ENCODE measurements at places on chromosomes 7 and 10.

DNA sequence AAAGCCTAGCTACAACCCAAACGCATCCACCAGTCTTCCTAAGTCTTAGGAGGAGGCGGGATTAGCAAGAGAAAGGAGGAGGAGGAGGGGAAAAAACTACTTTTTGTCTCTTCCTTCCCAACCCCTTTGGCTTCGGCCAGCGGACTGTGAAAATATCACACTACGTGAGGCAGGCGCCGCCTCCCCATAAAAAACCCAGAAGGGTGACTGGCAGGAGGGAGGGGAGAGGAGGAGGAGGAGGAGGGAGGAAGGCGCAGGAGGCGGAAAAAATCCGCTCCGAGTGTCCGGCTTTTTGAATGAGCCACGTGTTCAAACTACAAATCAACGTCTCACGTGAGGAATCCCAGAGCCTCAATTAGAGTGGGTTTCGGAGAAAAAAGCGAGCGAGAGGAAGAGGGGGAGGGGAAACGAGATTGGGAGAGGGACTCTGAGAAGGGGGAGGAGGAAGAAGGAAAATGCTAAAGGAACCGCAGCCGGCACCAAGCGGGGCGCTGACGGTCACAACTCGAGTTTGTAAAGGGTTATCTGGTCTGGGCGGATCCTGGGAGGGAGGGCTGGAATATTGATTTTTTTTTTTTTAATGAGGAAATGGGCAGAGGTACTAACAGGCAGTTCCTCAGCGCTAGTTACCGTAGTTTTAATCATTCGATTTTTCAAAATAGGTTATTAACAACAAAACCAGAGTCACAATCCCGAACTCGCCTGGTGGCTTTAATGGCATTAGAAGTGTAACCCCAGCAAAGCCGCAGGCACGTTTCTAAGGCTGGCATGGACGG lies at the start of gene IGF2BP3:
Gene IGF2BP3, minus strand, starts transcription at position 162 of the 776 bp plus-strand sequence. CDS start 381 bp downstream, outside the sequence.
- no peak for DNase-seq

GRCh38 chr10:106446920-106447319 lies 717.6 kb downstream of the SORCS1 start:
- no peak for DNase-seq

GRCh38 chr7:674454-675410 lies 51.8 kb upstream of the DNAAF5 start:
- no peak for DNase-seq

- no peak for DNase-seq
These were observed 7.2 kb downstream of the GCC1 start for GRCh38 chr7:127578036-127578684.

- DNase-seq, result no peak
These were observed 170.8 kb downstream of the ARHGAP12 start for GRCh38 chr10:31757831-31758230.

GRCh38 chr10:125043841-125044658 lies 102.1 kb downstream of the ZRANB1 start:
- DNase-seq, result no peak

GRCh38 chr10:62911210-62911963 lies 95.2 kb upstream of the EGR2 start:
- DNase-seq, result no peak

GRCh38 chr7:150999497-151000230 lies 8.8 kb downstream of the NOS3 start:
- DNase-seq, result no peak

DNA sequence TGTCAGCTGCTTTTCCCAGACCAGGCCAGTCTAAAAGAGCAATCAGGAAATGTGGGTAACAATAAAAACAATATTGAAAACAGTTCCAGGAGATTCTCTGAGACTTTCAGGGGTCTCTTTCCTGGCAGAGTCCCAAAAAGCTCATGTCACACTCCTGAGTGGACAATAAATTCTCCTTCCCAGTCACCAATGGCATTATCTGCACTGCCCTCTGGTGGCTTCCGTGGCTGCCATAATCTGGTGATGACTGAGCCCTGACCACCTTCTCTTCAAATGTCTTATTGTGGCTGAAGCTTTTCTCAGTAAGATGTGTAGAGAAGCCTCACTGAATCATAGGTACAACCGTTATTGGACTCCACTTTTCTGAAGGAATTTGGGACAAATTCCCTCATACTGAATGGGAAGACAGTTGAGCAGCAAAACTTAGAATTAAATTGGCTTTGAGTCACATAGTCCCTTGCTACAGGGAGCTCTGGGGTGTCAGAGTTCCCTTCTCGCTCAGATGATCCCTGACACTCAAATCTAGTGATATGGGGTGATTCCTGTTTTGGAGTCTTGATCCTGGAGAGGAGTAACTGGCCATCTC lies 24.4 kb upstream of the ASAH2 start:
- DNase-seq, result no peak

GRCh38 chr7:111424768-111425167 lies 137.5 kb downstream of the IMMP2L start:
- DNase-seq, result no peak

- DNase-seq, result no peak
These were observed 935 bp downstream of the MMP21 start for GRCh38 chr10:125774581-125775191.

DNA sequence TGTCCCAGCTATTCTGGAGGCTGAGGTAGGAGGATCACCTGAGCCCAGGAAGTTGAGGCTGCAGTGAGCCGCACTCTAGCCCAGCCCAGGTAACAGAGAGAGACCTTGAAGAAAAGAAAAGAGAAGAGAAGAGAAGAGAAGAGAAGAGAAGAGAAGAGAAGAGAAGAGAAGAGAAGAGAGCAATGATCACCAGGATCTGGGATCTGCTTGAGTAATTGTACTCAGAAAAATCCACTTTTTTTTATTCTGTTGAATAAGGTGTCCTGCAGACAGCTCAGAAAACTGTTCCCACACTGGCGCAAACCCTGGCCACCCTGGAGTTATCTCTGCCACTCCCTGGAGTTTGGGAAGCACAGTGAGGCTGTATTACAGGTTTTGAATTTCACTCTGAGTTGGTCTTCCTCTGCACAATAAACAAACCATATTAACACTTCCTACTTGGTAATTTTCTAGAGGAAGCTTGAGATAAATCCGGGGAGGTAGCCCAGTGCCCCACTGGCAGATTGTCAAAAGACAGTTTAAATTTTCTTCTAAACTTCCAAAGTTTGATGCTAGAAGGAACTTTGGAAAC lies 9.6 kb upstream of the OAT start:
- DNase-seq, result no peak

DNA sequence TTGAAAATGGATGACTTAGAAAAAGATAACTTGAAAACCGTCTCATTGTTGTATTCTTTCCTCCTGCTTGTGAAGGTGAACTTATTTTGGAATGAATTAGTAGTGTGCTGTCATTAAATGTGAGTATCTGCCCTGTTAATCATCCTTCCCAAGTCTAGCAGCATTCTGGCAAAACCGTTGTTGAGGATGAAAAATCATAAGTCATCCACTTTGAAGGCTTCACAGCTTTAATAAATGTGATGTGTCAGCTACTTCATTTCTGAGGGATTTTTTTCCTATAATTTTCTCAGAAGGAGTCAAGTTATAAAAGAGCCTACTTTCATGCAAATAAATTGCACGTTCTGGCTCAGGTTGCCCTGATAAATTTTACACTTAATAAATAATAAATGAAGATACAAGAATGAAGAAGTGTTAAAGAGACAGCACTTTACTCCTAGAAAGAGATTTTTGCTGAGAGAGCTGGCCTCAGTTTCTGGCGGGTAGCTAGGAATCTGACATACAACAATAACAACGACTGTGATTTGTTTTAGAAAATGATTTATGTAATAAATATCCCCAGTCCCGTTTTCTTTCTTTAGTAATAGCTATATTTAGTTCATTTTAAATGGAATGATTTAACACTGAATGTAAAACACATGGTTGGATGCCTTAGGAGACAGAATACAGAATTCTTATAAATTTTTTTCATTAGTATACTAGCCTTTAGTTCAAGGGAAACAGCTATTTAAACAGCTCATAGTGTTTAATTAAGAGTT lies 516.5 kb upstream of the KLF6 start:
- DNase-seq, result no peak

DNA sequence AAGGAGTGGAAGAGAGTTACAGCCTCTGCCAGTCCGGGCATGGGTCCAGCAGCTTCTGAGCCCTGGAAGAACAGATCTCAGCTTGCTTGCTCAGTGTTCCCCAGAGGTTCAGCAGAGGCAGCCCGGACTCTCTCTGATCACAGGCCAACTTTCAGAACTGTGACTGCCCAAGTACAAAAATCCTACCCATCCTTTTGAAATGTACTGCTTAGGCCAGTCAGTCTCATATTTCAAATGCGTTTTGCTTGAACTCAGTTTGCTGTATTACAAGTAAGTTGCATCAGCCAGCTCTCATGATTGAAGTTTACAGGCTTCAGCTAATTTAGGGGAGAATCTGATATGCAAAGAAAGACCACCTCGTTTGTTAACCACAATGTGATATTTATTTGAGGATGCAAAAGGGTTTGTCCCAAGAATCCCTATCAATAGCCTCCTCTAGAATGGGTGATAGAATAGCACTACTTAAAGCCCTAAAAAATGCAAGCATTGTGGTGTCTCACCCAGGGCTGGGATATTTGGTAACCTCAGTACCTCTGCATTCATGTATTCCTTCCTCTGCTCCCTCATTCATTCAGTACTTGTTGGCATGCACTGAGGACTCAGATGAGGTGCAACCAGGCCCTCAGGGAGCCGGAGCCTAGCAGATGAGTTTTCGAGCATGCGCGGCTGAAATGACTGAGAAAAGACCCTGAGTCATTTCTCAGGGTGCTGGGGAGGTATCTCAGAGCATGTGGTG lies 7.0 kb downstream of the AIMP2 start:
- no peak for DNase-seq

GRCh38 chr10:116311016-116311415 lies 13.2 kb upstream of the CCDC172 start:
- DNase-seq, result no peak

DNA sequence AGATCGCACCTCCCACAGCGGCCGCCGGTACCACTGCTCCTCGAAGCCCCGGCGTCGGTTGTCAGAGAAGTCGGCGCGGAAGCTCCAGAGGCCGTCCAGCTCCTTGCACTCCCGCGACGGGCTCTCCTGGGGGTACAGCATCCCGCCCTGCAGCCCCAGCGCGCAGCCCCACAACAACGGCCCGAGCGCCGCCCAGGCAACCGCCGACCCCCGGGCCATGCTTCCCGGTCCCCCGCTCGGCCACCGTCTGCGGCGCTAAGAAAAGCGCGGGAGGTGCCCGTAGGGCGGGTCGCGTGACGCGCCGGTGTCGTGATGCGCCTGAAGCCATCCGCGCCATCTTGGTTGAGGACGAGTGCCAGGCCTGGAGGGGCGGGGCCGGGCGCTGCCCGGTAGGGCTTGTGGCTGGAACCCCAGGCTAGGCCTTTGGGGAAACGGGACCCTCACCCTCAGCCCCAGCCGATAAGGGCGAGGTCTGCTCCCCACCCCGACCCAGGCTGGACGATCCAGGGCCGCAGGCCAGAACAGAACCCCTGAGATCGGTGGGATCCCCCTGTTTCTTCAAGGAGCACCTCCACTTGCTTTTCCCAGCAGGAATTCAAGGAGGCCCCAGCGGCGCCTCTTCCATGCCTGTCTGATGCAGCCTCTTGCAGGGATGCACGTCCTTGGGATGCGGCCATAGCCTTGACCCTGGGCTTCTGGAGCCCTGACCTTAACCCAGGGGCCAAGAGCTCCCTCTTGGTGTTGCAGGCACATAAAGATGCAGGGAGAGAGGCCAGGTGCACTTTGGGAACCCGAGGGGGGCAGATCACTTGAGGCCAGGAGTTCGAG lies at the start of gene GUSB:
Gene GUSB, minus strand, starts transcription at position 249 of the 828 bp plus-strand sequence. Its CDS starts 30 bp downstream, at position 219.
- DNase-seq, result peak; percentile 81

GRCh38 chr10:1382711-1383110 lies 326.5 kb downstream of the WDR37 start:
- no peak for DNase-seq

DNA sequence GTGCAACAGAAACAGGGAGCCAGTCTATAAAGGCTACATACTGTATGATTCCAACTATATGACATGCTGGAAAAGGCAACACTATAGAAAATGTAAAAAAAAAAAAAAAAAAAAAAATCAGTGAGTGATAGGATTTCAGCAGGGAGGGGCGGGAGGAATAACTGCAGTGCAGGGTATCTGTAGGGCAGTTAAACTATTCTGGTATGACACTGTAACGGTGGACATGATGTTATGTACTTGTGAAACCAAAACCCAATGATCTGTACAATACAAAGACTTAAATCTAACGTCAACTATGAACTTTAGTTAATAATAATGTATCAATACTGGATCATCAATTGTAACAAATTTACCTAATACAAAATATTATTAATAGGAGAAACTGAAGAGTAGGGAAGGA lies 14.3 kb downstream of the WASL start:
- no peak for DNase-seq

GRCh38 chr7:125358551-125359167 lies 429.0 kb upstream of the POT1 start:
- no peak for DNase-seq

- no peak for DNase-seq
These were observed 182.7 kb downstream of the CUX1 start for GRCh38 chr7:102000123-102000522.

- no peak for DNase-seq
These were observed 68.4 kb downstream of the CREB3L2 start for GRCh38 chr7:137933270-137934017.

DNA sequence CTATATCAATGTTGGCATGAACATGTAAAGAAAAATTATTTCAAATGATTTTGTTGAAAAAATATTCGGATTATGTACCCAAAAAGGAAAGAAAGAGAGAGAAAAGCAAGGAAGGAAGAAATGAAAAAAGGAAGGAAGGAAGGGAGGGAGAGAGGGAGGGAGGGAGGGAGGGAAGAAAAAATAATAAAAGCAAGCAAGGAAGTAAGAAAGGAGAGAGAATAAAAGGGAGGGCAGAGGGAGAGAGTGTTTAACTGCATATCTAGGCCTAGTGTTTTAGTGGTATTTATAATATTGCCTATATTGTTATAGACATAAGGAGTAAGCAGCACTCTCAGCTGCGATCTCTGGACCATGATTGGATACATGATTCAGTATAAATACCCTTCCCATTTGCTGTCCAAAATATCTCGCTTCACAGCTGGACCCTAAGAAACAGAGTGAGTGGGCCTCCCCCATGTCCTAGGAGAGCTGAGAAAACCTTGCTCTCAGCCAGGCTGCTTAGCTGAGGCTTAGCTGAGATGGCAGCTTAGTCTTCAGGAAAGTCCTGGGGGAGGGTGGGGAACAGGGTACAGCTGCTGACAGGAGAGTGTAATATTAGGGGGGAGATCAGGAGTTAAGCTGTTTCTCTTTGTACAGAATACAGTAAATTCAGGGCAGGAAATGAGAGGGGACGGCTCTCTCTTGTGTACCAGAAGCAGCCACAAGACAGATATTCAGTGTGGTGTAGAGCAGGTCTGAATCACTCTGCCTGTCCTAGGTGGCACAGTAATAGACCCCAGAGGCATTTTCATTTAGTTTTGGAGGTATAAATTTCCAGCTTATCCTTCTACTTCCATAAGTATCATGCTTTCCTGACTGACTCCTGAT lies 66.8 kb upstream of the TARP start:
- no peak for DNase-seq

- DNase-seq, result peak; percentile 75
These were observed 724 bp downstream of the BBIP1 start for GRCh38 chr10:110918269-110918642.

DNA sequence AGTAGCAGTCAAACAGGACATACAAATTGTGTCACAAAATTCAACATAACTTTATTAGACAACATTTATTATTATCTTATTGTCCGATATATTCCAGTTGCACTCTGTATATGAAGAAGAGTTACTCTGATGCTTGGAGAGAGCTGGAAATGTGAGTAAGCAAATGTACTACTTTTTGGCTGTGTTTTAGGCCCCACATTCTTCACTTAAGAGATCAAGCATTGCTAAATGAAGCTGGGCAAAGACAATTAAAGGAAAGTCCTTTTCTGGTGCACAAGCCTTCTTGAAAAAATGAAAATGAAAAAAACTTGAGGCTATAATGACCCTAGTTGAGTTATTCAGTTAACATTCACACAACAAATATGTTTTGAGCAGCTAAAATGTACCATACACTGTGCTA lies 26.1 kb downstream of the MYPN start:
- no peak for DNase-seq
